ENCODE measurements at places on chromosomes 12 and 14.

DNA sequence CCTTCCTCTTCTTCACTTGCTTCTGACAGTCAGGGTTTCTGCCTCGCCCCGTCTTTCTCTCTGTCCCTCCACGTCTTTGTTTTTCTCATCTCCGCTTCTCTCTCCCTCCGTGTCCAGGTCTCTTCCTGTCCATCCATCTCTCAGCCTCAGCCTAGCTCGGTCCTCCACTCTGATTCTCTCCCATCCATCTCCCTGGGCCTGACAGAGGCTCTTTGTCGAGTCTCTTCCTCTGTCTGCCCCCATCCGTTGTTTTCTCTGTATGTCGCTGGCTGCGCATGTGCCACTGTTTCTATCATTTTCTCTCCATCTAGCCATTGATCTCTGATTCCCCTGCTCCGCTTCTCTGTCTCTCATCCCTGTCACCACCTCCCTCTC is 328.9 kb upstream of the TBX3 start:
- no peak for DNase-seq

DNA sequence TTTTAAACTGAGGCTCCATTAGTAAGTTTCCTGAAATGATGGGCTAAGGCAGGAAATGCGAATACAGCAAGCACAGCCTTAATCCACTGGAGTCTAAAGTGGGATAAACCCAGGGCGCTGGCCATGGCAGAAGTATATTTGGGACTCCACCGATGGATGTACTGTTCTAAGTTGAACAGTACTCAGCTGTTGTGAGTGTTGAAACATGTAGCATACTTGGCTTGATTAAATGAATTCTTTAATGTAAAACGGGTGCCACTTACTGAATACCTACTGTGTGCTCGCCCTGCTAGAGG is 996 bp downstream of the SSPN start:
- DNase-seq = no peak

- DNase-seq = no peak
These were observed 14.4 kb downstream of the LRCOL1 start for GRCh38 chr12:132596016-132596415.

DNA sequence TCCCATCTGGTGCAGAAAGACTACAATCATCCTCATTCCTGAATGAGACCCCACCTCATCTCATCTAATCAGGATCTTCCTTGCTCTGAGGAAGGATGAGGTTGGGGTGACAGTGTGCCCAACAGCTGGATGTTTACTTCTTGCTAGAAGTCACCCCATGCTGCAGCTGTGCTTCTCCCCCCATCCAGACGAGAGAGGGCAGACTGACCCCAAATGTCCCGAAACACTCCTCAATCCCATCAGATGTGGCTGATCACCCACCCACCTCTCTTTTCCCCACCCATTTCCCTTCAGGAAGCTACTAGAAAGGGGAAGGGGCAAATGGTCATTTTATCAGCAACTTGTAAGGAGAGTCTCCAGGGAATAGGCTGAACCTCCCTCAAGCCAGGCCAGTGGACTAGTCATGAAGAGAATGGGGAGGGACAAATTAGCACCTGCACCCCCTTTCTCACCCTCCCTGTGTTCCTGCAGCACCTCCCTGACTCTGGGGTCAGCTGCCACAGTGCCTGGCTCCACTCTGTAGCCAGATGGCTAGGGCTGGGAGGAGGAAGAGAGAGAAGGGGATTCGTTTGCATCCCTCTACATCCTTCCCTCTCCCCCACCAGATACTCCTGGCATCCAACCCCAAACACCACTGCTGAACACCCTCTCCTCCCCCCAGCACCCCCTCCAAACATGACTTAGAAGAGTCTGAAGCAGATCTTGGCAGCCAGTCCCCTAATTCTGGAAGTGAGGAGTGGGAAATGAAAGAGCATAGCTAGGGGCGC is 2.8 kb upstream of the BAZ2A start:
- no peak for DNase-seq

GRCh38 chr12:123712780-123713319 is 697 bp downstream of the ATP6V0A2 start:
- DNase-seq = no peak

DNA sequence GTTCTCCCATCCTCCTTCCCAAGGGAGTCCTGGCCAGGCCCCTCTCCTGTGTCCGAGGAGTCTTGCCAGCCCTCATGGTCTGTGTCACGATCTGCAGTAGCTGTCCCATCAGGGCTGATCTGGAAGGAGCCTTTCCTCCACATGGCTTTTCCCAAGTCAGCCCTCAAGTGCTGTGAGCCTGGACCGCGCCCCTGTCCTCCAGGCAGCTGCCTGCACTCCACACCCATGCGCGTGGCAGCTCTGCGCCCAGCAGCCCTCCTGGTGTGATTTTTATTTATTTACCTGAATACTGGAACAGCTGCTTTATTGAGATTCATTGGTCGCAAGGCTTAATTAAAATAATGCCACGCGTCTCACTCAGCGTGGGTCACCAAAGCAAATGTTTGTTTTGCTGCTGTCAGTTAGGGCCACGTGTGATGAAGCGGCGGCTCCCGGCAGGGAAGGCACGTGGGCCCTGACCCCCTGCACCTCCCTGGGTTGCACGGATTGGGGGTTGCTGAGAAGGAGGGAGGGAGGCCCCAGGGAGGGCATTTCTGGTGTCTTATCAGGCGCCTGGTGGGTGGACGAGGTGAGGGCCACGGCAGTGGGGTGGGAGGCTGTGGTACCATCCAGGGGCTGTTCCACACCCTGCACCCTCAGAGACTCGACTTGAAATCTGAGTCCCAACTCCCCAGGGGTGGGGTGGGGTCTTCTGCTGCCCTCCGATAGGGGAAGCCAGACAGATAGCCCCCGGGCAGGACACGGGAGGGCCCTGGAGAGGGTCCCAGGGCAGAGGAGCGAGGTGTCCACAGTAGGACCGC is 206.3 kb upstream of the C14orf180 start:
- no peak for DNase-seq

- no peak for DNase-seq
These were observed 1.9 kb downstream of the ACTN1 start for GRCh38 chr14:68977180-68977717.

- no peak for DNase-seq
These were observed 6.5 kb downstream of the GLRX5 start for GRCh38 chr14:95541346-95541745.

GRCh38 chr12:32609966-32610365 is 69.1 kb upstream of the DNM1L start:
- no peak for DNase-seq

DNA sequence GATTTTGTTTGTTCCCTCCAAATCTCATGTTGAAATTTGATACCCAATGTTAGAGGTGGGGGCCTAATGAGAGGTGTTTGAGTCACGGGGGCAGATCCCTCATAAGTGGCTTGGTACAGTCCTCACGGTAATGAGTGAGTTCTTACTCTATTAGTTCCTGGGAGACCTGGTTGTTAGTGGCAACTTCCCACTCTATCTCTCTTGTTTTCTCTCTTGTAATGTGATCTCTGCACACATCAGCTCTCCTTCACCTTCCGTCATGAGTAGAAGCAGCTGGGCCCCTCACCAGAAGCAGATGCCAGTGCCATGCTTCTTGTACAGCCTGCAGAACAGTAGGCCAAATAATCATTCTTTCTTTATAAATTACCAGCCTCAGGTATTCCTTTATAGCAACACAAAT is 29.6 kb upstream of the KCNK10 start:
- no peak for DNase-seq

DNA sequence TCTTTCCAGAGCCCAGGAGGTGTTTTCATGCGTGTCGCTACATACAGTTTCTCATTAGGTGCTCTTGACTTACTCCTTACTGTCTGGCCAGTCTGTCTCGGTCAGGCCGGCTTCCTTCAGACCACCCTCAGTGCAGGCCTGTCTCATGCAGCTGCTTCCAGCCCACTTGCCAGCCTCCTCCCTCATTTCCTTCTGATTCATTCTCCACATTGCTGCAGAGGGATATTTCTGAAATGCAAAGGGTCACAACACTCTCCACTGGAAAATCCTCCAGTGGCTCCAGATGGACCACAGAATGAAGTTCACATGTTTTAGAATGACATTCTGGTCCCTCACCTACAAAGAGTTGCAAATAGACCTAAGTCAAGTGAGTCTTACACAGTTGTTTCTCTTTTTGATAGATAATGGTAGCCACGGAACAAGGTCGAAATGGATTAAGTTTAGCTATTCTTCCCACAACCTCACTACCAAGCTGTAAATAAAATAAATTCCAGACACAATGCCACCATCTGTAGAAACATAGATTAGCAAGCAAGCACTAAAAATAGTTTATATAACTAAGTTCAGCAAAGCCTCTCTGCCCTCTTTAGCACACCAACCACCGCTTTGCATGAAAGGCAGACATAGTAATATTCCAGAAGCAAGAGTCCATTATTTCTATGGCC is 146.9 kb downstream of the ESR2 start:
- DNase-seq = no peak

DNA sequence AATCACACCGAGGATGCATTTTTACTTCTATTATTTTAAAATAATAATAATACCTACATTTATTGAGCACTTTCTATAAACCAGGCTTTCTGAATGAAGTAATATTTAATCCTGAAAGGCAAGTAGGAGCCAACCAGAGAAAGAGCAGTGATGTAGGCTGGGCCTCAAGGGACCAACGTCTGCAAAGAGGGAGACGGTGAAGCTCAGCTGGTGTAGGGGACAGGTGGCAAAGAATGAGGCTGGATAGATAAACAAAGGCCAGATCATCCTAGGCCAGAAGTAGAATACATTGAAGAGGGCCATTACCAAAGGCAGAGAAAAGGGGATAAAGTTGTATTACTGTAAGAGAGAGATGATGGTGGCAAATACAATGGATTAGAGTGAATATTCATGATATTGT is 810 bp upstream of the TMBIM4 start:
- no peak for DNase-seq

DNA sequence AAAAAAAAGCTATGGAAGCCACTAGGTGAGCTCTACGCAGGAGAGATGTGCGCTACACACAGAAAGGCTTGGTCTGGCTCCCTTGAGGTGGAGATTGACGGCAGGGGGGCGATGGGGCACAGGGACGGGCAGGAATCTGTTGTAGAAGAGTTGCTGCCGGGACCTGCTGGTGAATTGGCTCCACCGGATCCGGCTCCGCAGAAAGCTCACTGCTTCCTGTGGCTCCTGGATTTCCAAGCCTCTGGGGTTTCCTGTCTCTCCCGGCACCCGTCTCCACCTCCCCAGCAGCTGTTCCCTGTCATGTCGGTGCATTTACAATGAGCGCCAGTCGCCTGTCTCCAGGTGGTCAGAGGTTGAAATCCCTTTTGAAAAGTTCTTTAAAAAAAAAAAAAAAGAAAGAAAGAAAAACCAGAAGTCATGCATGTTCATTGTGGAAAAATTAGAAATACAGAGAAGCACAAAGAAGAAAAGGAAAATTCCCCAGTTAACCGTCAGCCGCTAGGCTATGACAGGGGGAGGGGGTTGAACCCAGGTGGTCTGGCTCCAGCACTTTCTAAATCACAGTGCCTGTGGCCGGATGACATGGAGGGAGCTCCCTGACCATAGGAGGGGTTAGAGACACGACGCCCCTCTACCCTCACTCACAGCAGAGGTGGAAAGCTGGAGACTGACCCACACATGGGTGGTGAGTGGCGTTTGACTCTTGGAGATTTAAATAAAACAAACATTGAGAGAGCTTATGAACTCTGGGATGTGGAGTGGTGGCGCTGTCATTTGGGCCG is 20.8 kb downstream of the FAM222A start:
- no peak for DNase-seq

DNA sequence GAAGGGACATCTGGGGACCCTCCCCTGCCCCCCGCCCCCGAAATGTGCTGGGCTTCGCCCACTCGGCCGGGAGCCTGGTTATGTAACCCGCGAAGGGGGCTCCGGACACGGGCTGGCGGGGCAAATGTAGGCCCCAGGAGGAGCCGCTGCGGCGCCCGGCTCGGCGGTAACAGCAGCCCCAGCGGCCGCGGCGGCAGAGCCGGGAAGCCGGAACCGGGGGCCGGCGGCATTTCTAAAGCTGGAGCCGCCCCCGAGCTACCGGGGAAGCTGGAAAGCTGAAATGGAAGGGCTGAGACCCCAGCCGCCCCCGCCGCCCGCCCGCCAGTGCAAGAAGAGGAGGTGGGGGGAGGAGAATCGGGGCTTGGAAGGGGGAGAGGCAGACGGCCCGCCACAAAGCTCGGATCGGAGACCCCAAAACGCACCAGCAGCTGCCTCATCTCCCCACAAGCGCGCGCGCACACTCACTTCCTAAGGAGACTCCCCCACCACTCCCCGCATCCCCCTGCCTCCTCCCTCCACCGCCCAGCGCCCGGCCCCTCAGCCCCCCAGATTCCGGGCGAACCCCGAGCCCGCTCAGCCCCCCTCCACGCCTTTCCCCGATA is 1.5 kb downstream of the KDM2B start:
- DNase-seq = no peak

- DNase-seq = no peak
These were observed 27.5 kb upstream of the CHGA start for GRCh38 chr14:92895352-92895878.

DNA sequence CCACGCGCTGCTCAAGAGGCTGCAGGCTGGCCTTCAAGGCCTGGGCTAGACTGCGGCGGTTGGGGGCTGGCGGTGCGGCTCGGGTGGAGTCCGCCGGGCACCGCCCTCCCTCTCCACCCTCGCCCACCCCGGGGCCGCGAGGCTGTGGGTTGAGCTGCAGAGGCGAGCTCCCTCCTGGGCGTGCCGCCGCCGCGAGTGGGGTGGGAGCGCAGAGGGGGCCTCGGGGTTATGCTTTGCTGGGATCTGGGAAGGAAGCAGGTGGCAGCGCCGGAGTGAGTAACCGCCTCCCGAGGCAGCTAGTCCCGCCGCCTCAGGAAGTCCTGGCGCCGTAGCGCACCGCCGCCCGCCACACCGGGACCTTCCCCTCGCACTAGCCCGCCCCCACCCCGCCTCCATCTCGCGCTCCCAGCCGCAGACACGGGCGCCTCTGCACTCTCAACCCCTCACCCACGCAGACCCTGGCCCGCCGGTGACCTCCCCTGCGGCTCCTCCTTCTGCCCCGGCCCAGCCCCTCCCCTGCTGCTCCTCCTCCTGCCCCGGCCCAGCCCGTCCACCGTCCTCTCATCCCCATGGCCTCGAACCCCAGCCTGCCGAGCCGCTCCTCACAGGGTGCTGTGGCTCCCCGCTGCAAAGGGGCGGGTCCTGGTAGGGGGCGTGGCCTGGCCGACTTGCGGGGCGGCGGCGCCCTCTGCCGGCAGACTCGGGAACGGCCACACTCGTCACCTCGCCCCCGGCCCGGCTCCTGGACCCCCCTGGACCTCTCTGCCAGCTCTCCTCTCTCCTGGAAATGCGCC is 16.6 kb downstream of the TAMALIN start:
- no peak for DNase-seq

DNA sequence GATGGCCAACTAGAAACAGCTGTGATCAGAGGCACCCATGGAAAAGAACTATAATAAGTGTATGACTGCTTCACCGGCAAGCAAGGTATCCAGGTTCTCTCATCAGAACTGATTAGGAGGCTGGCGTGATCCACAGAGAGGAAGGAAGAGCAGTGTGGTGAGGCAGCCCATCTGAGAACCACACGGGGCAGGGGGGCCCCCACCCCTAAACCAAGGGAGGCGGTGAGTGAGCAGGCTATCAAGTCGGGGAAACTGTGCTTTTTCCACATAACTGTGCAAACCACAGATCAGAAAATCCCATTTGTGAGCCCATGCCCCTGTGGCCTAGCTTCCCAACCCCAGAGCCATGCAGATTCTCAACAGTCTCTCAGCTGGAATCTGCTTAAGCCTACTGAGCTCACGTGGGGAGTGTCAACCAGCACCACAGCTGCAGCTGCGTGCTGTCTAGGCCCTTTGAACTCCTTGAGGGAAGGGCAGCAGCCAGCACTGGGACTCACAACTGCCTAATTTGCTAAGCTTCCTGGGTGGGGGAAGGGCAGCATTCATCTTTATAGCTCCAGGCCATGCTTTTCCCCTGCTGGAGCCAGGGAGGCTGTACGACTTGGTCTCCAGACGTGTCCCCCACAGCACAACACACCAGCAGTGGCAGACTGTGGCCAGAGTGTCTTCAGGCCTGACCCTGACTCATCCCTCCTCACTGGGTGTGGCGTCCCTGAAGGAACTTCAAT is 444.4 kb upstream of the ATP2B1 start:
- DNase-seq = no peak

Measured in GF-D8 (cell line).